ENCODE measurements at places on chromosomes 1 and 21.

DNA sequence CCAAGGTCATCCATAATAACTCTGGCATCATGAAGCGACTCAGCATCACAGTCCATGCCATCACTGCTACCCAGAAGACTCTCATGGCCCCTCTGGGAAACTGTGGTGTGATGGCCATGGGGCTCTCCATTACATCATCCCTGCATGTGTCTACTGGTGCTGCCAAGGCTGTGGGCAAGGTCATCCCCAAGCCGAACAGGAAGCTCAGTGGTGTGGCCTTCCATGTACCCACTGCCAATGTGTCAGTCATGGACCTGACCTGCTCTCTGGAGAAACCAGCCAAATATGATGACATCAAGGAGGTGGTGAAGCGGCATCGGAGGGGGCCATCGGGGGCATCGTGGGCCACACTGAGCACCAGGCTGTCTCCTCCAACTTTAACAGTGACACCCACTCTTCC, 65.1 kb upstream of the ARHGAP29 start:
- no peak for DNase-seq

DNA sequence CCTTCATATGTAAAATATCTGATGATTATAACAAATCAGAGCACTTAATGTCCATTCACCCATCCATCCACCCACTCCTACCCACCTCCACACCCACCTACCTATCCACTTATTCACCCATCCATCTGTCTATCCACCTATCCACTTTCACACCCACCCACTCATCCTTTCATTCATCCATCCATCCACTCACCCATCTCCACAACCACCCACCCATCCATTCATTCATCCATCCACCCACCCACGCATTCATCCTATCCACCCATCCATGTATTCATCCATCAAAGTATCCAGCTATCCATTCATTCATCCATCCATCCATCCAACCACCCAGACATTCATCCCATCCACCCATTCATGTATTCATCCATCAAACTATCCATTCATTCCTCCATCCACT, 466.1 kb downstream of the AJAP1 start:
- DNase-seq, result no peak

DNA sequence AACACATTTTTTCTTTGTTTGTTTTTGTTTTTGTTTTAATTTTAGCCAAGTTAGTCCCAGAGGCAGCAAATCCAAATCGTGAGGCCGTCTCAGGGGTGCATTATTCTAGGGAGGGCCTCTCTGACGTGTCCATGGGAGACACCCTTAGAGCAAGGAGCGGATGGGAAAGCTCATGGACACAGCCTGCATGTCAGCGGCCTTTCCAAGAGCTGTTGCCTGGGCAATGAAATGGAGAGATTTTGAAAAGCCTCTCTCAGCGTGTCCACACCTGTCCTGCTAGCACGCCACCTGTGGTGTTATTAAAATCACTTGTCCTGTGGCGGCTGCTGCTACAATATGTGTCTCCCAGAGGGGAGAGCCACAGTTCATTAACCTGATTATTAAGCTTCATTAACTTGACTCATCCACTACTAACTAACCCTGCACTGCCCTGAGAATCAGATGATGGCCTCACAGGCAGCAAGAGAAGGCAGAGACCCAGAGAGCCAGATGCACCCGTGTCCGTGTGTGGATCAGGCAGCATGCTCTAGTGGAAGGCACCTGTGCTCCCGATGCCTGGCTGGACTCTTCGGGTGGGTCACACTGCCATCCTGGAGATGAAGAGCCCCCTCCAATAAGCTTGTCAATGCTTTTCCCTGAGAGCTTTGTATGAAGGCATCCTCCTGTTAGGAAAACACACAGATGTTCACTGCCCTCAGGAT, 133.3 kb downstream of the PGBD5 start:
- DNase-seq, result no peak

GRCh38 chr1:57124768-57125446, 159.1 kb upstream of the C8B start:
- DNase-seq, result peak; percentile 8

DNA sequence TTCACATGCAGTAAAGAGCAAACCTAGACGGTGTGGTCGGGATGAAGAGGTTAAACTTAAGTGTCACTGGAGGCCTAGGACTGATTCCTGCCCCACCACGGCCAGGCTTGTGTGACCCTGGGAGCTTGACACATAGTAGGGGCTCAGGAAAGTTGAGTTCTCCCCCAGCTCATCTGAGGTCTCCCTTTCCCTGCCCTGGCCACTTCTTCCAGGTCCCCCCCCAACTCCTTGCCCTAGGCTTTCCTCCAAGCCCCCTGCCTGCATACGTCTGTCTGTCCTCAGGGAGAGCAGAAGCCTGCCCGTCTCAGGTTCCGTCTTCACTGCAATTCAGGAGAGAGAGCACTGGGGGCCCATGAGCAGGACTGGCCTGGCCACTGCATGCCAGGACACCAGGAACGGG, 225.8 kb downstream of the PTPRU start:
- no peak for DNase-seq

- DNase-seq, result no peak
Observed at GRCh38 chr1:246595146-246595545, 28.9 kb downstream of the CNST start.

- DNase-seq, result no peak
Observed at GRCh38 chr1:7721940-7722669, 49.0 kb upstream of the VAMP3 start.

- peak; percentile 60 for DNase-seq
Observed at GRCh38 chr1:9942399-9942938, 722 bp downstream of the LZIC start.

GRCh38 chr1:3669971-3670431, 17.7 kb downstream of the TP73 start:
- DNase-seq, result no peak

DNA sequence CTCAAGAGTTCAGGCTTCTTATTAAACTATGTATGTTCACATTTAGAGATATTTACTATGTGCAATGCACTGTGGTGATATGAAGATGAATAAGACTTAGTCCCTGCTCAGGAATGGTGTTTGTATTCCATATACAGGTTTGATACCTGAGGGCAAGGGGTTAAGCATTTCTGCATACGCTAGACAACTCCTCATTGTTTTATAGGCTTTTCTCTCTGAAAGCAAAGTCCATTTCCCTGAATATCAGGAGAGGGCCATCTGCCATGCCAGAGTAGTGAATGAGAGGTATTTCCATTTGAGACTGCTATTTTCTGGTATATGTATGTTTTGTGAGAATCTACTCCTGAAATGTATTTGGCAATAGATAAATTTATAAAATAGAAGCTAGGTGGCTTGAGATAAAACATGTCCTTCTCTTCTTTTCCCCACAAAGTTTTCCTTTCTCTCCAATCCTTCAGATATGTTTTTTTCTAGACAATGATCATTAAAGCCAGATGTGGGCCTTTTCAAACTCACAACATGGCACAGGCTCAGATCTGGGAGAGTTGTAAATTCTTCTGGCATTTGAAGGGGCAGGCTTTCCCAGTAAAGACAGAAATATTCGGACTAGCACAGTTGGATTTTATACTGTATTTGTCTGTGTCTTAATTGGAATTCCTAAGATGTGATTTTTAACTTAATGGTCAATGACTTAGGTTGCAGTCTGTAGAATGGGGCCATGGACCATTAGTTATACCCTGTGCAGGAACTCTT, 73.3 kb upstream of the WDR26 start:
- DNase-seq, result no peak

GRCh38 chr21:17585875-17586450, 26.7 kb downstream of the BTG3 start:
- peak; percentile 28 for DNase-seq

DNA sequence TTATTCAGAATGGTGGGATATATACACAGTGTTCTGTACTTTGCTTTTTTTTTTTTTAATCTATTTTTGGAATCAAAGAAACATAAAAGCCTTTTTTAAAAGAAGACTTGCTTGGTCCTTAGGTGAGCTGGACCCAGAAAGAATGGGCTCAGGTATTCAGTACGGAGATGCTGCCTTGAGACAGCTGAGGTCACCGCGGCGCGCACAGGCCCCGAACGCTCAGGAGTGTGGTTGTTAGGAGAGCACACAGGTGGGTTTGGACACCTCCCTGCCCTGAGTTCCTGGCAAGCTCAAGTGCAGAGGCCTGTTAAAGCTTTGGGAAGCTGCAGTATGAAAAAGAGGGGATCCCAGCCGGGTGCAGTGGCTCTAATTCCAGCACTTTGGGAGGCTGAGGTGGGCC, 31.8 kb downstream of the RAB4A start:
- DNase-seq, result no peak
